ENCODE measurements at places on chromosomes 13 and 19.

DNA sequence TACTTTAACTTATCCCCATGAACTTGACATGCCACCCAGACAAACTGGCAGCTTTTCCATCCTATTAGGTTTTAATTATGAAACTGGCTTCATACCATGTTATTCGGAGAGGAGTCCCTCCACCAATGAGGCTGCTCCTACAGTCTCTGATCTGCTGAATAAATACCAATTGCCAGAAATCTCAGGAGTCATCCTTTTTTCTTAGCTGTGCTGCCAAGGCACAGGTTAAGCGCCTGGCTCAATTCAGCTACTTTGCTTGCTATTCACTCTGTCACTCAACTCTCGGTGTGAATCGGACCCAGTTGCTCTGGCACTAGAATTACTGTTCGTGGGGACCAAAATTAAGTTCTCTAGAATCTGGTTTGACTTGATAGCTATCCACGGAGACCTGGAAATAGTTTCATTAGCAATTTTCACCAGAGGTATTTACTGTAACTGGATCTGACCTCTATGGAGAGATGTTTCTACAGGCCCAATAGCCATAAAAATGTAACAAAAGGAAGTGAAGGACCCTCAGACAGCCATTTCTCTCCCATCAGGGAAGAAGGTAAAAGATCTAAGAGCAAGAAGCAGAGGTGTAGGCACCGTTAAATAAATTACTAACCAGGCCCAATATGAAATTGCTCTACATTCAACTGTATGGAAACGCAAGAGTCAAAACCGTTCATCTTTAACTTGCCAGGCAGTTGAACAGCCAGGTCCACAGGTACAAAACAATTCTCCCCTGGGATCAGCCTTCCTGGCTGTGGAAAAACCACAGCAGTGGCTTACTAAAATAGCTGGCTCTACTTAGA is 5.4 kb downstream of the ZC3H4 start:
- DNase-seq: no peak

DNA sequence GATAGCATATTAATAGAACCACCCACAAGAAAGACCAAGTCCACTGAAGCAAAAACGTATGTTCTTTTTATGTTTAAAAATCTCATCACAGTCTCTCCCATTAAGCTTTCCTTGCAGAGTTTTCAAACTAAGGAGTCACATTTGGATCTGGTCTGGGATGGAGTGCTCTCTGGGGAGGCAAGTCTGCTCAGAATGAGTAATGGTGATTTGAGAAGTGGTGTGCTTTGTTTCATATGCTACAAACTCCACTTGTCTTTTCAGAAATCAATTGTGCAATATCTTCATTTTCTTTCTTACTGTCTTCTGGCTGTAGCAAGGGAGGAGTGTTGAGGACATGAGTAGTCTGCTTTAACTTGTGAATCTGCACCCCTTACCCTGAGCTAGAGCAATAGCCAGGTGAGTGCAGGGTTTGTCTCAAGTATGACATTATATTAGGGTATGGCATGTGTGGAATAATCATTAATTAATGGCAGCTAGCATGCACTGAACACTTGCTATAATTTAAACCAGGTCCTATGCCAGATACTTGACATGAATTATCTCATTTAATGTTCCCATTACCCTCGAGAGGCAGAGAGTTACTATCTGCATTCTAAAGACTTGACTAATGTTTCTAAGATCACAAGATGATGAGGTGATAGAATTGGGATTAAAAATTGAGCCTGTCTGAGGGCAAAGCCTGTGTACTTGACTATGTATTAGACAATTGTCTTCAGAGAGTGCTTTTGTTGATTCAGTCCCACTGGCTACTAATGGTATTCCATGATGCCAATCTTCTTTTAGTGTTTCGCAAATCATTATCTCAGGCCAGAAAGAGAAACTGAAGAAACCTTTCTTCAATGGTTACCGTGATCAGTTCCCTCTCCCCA is 171.8 kb downstream of the GPC6 start:
- peak; percentile 14 for DNase-seq

- DNase-seq: no peak
Measured at GRCh38 chr19:2805261-2805900, 14.3 kb upstream of the ZNF554 start.

DNA sequence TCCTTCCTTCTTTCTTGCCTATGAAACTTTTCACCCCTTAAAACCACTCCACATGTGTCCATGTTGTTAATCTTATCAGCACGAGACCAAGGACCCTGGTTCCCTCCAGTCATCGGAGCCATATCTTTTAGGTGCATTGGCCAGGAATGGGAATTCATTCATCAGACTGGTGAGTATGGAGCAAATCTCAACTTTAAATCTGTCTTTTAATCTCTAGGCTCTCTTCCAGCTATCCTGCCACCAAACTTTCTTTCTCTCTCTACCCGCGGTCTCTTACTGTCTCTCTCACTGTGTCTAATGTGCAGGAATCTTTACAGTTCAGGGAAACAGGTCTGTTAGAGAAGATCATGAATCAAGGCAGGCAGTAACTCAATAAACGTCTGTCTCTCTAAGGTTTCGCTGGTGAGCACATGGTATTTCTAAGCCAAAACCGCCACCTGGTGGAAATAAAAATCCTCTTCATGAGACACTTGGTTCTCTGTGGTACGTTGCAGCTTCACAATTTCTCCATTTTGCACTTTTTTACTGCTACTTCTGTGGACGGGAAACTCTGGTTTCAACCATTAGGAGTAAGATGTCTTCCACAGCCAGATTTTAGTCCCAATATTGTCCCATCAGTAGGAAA is 16.1 kb downstream of the LGALS16 start:
- DNase-seq: peak; percentile 45

DNA sequence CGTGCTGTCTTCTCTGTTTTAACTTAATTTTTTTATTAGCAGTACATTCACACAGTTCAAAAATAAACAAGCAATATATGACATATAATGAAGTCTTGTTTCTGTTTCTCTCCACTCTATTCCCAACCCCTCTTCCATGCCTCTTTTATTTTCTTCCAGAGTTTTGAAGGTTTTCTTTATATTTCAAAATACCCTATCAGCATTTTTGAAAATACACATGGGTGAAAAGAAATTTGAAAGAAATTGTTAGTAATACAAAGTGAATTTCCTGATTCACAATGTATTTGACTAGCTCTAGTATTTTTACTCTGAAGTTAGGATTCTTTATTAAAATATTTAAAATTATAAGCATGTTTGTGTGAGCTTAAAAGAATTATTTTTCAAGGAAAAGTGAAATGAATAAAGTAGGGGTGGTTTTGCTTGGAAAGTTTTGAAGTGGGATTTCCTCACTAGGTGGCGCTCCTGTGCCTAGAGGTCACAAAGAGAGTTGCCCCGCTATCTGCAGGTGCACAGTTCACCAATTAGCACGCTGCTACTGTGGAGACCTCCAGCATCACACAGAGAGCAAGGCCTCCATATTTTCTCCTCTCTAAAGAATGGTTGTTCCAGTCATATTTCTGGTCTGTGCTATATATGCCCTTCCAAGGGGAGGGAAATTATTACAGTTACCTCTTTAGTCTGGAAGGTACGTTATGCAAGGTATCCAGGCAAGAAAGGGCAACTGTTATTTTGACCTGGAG is 37.6 kb downstream of the SOX21 start:
- peak; percentile 7 for DNase-seq

DNA sequence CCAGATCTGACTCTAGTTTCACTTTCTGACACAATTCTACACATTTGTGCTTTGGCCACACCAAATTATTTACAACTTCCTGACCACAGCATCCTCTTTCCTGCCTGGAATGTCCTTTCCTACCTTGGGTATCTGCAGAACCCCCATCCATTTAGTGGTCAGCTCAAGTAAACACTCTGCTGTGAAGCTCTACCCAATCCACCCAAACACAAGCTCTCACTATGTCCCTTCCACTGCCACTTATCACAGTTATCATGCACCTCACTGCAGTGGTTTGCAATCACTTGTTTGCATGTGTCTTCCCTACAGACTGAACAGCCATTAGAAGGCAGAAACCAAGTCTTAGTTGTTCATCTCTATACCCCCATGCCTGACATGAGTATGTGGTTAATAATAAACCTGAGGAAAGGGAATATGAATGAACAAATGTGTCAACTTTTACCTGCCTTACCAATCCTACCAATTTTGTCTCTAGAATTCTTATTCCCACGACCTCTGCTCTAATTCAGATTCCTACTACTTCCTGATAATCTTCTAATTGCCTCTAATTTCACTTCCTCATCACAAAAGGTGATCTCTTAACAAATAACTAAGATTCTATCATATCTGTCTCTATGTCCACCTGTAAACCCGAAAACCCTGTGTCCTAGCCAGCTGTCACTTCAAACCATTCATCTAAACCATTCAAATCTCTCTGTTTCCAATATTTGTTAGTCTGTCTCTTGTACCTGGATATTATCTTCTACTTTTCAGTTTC is 25.1 kb downstream of the LNX2 start:
- DNase-seq: no peak

DNA sequence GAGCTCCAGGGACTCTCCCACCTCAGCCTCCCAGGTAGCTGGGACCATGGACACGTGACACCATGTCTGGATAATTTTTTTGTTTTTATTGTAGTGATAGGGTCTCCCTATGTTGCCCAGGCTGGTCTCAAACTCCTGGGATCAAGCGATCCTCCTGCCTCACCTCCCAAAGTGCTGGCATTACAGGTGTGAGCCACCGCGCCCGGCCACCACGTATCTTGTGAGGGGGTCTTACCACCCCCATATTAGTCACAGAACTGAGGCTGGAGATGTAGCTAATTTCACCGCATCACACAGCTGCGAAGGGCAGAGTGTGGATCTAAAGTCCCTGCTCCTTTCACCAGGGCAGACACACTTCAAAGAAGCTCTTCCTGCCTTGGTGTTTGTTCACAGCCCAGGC is 211.8 kb upstream of the SOX1 start:
- no peak for DNase-seq

- no peak for DNase-seq
Measured at GRCh38 chr13:38636761-38637160, 50.1 kb upstream of the FREM2 start.

Data from NCI-H2171 (cell line).